ENCODE measurements at places on chromosomes 1 and 21. TPM values are rescaled to one million over a fixed set of nuclear protein-coding genes. Genes with fewer than 3 reads are reported as not detected.

GRCh38 chr1:93623436-93623835 lies 58.2 kb downstream of the BCAR3 start:
- no peaks in the 10 kb centered on the region for H3K27me3 ChIP-seq
- no peak overlapping the region for H3K4me3 ChIP-seq
- H3K4me1 ChIP-seq: peaks cover 15% of the 10 kb centered on the region
- no peak overlapping the region for H3K27ac ChIP-seq
- no peaks in the 10 kb centered on the region for H3K36me3 ChIP-seq

- peak overlapping the region; percentile 43 for H3K27ac ChIP-seq
- H3K4me1 ChIP-seq: peaks cover 54% of the 10 kb centered on the region
- H3K27me3 ChIP-seq: no peaks in the 10 kb centered on the region
- no peak overlapping the region for H3K4me3 ChIP-seq
Observed at GRCh38 chr1:66933887-66934700, 9.3 kb downstream of the MIER1 start.

RBP7 gene
- total RNA-seq: 3.6 TPM

GRCh38 chr1:183655562-183656075 lies 2.5 kb upstream of the APOBEC4 start:
- H3K36me3 ChIP-seq: no peaks in the 10 kb centered on the region
- H3K4me3 ChIP-seq: no peak overlapping the region
- no peaks in the 10 kb centered on the region for H3K27me3 ChIP-seq
- H3K27ac ChIP-seq: no peak overlapping the region
- no peak for DNase-seq

GRCh38 chr1:54516249-54516920 lies 31.6 kb upstream of the ACOT11 start:
- no peak for DNase-seq
- H3K4me1 ChIP-seq: no peaks in the 10 kb centered on the region
- no peak overlapping the region for H3K4me3 ChIP-seq

FAM131C gene
- total RNA-seq: not detected

CD1E gene
- not detected for total RNA-seq

DNA sequence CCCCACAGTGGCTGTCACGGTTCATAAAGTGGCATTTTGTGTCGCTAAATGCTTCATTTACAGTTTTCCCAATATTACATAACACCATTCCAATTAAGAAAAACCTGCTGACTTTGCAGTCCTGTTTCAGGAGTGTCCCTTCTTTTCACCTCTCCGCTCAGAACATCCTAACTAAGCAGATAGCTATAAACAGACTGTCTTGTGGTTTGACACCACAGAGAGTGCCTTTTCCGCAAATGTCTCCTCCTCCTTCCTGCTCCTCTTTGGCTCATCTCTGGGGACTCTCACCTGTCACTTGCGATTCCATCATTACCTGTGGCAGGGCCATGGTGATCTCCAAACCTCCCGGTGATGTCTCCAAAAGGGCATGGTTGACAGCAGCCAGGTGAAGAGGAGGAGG lies 119.0 kb downstream of the CNIH3 start:
- H3K27me3 ChIP-seq: no peaks in the 10 kb centered on the region
- H3K4me3 ChIP-seq: no peak overlapping the region

IQGAP3 gene
- 3.2 TPM for total RNA-seq

DNA sequence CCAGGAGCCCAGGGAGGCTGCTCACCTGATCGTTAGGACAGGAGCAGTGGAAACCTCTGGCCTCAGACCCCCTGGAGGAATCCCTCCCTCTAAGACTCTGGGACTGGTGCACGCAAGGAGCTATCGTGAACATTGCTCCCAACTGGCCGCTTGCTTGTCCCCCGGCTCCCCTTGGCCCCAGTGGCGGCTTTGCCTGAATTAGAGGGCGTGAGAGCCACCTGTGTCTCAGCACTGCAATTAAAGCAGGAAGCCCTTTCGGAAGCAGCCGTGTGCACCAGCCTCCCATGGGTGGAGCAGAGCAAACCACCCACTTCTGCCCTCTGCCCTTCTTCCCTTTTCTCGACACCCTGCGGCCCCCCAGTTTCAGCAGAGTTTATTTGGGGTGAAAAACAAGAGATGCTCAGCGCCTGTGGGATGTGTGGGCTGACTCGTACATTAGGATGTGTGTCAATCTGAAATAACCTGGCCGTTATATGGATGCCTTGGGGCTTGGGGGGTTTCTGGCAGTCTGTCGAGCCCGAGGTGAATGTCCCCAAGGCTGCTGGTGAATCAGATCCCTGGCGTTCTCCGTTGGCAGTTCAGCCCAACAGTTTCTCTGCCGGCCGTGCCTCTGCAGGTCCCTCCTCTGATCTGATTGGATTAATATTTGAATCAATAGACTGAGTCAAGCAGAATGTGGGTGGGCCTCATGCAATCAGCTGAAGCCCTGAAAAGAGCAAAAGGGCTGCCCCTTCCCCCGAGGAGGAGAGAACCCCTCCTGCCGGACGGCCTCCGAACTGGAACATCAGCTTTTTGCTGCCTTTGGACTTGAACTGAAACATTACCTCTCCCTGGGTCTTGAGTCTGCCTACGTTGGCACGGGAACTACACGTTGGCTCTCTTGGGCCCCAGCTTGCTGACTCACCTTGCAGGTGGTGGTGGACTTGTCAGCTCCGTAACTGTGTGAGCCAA lies 7.3 kb upstream of the UMODL1 start:
- no peaks in the 10 kb centered on the region for H3K36me3 ChIP-seq
- peak overlapping the region; percentile 28 for H3K27ac ChIP-seq
- no peaks in the 10 kb centered on the region for H3K27me3 ChIP-seq
- H3K4me1 ChIP-seq: peaks cover 5% of the 10 kb centered on the region
- no peak for DNase-seq
- no peak overlapping the region for H3K4me3 ChIP-seq

DNA sequence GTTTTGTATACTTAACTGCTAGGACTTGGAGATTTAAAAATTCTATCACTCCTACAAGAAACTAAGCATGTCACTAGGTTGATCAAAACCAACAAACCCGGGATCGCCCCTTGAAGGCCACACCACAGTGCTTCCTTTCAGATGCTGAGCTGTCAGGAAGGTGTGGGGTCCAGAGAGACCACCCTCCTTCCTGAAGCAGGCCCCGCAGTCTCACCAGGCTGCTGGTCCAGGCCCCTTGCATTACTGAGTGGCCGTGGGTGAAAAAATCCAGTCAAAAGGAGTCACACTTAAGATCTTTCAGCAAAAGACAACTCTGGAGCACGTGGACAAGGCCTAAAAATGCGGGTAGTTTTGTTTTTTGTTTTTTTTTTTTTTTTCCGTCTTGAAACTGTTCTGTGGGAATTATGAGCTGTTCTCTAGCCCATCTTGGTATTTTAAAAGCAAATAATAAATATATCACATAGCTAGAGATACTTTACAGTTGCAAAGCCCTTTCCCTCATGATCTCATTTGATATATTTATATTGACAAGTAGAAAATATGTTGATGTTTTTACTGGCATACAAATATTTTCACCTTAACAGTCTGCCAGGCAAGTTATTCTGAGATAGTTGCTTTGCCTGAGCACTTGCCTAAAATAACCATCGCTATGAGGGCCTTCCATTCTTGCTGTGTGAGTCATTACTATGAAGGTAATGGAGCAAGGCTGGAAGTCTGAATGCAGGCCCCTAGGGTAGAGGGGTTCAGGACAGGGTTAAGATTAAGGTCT lies 73.1 kb upstream of the EDEM3 start:
- no peak overlapping the region for H3K27ac ChIP-seq
- no peak overlapping the region for H3K4me3 ChIP-seq
- no peaks in the 10 kb centered on the region for H3K27me3 ChIP-seq
- DNase-seq: no peak

EFNA4 gene
- 2.8 TPM for total RNA-seq

C1orf94 gene
- total RNA-seq: not detected
